ENCODE measurements at places on chromosomes 2 and 18.

DNA sequence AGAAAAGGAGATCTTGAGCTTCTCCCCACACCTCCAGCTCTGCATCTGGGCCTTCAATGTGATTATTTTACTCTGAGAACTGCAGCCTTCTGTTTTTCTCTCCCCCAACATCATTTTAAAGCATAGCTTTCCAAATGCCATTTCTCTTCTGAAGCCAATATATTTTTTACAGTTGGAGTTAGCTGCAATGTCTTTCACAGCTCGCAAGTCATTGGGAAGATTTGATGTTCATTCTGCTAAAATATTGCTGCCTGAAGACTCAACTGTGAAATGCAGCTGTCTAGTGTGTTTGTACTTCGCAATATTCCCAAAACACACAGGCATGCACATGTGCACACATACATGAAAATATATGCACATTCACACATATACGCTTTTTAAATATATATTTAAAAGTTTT is 295.3 kb downstream of the LRRTM1 start:
- no peak for DNase-seq

GRCh38 chr2:222739939-222740338 is 68.5 kb downstream of the MOGAT1 start:
- DNase-seq, result no peak

DNA sequence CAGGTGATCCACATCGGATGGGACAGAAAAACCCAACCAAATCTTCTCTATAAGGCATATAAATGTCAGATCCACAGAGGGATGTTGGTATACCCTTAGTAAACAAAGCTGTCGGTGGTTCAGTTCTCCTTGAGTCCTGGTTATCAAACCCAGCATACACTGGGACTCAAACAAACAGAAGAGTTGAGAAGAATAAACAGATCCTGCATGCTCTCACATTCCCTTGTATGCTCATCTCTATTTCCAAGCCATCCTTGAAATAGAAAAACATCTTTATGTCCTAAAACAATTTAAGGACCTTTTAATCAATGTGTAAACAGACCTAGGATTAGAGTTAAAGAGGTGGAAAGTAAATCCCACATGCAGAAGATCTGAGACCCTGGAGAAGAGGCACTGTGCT is 19.8 kb upstream of the HK2 start:
- DNase-seq, result no peak

- no peak for DNase-seq
Observed at GRCh38 chr2:188922191-188922590, 52.0 kb upstream of the COL3A1 start.

DNA sequence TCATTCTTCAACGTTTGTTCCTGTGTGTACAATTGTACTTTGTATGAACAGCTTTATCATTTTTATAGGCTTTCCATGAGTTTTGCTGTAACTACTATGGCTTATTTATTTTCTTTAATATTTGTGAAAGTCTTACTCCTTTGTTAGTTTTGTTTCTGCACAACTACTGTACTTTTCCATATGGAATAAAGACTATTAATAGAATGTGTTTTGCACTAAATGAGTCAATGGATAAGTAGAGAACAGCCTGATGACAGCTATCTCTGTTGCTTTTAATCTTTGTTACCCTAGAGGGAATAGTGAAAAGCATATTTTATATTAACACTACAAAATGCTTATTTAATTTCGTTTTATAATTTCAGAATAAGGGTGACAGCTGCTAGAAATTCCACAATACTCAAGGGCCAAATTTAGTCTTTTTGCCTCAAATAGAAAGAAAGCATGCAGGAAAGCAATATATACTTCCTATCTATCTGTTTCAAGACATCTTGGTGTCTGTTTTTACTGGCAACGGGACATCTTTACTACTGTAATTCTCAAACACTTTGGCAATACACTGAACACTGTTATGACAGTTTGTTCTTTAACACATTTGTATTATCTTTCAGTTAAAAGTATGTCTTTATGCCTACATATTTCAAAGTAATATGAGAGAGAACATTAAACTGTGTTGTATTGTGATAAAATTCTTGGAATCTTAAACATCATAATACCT is 53.9 kb downstream of the WDSUB1 start:
- DNase-seq, result no peak

DNA sequence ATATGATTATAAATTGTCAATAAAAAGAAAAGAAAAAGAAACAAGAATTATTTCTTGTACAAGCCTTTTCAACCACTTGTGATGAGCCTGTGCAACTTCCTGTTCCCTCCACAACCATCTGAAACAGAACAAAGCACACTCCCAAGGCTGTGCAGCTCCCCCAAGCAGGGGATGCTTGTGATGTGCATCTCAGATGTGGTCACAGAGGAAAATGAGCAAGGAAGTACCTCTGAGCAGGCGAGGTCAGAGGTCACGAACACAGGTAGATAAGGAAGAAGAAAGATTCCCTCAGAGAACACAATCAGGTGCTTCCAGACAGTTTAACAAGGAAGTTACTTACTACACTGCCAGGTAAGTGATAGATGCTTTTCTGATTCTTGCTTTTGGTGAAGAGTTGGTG is 274.8 kb upstream of the SLC39A10 start:
- DNase-seq, result no peak

DNA sequence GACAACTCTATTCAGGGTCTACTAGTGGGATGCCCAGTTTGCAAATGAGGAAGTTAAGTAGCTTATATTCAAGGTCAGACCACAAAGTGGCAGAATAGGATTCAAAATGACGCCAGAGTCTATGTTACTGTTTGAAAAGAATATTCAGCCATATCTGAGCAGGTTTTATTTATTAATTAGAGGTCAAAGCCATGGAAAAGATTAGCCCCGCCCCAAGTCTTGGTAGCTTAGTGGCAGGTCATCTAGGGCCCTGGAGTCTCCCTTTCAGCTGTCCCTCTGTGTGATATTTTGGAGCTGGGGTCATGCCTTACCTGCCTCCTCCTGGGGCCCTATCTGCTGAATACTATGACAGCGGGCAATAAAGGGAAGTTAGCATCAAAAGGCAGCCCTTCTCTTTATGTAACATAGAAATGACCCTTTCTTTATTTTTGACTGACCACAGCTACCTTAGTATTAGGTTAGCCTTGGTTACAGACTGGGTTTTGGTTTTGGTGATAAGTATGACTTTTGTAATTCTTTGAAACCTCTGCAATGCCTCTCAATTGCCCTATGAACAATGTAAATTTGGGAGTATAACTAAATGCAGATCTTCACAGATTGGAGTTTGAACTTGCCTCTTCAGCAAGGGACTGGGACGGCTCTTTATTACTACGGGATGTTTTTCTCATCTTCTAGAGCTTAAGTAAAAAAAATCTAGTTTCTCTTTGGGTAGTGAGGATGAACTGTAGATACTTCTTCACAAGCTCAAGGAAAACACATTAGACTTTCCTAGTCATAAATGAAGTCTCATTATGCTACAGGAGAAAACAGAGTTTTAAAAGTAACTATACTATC is 153.0 kb upstream of the ITGA4 start:
- DNase-seq, result no peak

- no peak for DNase-seq
Observed at GRCh38 chr2:38731090-38731489, 20.1 kb downstream of the SRSF7 start.

Data from ELR (cell line).